ENCODE measurements at places on chromosomes 6 and 20.

DNA sequence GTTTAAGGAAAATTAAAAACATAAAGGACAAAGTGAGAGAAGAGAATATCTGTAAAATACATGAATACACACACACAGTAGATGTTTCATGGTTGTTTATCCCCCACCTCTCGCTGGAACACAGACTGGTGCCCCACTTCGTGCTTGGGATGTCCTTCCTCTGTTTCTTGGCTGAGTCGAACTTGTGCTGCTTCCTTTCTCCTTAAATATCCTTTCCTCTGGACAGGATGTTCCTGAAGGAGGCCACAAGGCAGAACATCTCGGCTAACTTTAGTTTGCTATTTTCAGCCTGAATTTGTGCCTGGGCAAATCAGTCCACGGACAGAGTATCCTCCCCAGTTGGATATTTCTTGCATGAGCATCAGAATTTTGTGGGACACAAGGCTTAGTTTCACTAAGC lies 54.7 kb upstream of the ZMYND8 start:
- DNase-seq, result no peak

DNA sequence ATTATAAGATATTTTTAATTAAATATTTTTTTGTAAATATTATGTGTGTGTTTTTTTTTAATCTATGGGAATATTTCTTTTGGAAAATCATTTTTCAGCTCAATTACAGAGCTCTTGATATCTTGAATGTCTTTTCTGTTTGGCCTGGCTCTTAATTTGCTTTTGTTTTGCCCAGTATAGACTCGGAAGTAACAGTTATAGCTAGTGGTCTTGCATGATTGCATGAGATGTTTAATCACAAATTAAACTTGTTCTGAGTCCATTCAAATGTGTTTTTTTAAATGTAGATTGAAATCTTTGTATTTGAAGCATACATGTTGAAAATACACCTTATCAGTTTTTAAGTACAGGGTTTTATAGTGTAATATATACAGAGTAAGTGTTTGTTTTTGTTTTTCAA lies 2.6 kb downstream of the ID4 start:
- no peak for DNase-seq

- DNase-seq, result no peak
These were observed 44.5 kb downstream of the SLC52A3 start for GRCh38 chr20:723756-724155.

DNA sequence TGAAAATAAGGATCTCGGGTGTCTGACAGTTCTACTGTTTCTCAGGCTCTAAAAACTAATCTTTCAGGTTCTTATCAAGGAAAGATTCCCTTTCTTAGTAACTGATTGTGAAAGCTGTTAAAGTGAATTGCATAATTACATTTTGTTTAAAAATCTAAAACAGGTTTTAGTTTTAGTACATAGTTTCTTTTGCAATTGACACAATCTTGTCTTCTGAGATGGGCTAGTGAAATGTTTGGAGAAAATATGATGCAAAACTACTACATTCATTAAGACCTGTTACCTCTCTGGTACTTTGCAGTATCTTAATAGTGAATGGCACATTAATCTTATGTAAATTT lies 298.4 kb downstream of the UTRN start:
- no peak for DNase-seq

- no peak for DNase-seq
These were observed 68.4 kb upstream of the PHIP start for GRCh38 chr6:79146421-79146820.

All from NCI-H2227 treated with DMSO at 0.1 percent for 48 hours (cell line).